Cardiac fibroblast (primary cell): ENCODE measurements at places on chromosomes 4 and X.
A peak's percentile ranks its signal among the peaks of the same experiment; 100 is the strongest.

DNA sequence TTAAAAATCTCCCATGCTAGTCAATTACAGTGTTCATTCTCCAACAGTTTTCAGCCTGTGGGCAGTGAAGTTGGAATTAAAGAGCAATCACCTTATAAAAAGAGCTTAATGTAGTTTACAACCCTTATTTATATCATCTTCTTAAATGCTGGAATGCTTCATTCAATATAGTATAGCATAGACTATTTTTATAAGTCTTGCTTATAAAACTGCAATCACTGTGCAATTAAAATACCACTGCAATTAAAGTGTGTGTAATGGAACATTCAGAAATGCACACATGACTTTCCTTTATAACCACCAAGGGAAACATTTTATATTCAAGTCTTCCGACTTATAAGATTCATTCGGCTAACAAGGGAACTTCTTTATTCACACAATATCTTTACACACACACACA, 16.4 kb upstream of the DCAF8L1 start:
- no peak for DNase-seq

- DNase-seq: no peak
These were observed 448.7 kb upstream of the FAM241A start for GRCh38 chr4:111696505-111696904.

DNA sequence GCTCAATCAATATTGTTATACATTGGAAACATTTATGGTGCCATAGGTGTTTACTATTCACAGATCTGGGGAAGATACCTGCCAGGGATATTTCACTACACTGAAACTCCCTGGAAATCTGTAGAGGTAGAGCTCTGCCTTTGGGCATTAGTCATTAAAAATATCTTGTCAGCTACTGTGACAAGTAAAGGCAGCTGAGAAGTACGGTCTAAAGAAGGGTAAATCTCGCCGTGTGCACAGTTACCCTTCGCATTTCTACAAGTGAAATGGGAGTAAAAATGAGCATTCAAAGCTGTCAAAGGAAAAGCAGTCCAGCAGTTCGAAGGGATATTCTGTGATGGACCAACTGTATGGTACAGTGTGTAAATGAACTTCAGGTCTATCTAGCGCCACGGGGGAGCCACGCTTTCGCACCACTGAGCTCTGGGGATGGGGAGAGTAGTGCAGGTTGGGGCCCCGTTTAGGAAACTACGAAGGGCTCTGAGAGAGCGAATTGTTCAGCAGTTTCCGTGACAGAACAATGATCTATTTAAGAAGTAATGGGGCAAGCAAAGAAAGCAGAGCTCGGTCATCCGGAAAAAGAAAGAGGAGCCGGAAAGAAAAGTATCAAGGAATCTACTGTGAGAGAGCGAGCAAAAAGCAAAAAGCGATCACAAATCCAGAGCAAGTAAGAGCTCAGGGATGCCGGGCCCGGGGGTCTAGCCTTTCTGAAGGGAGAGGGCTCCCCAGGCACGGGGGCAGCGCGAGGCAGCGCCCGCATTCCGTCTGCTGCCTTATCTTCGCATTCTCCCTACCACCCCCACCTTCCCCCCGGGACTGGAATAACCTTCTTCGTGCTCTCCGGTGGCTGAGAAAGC, 646 bp downstream of the TIGD4 start:
- peak; percentile 29 for DNase-seq

- no peak for DNase-seq
These were observed 21.8 kb downstream of the GYPE start for GRCh38 chr4:143883529-143883928.

DNA sequence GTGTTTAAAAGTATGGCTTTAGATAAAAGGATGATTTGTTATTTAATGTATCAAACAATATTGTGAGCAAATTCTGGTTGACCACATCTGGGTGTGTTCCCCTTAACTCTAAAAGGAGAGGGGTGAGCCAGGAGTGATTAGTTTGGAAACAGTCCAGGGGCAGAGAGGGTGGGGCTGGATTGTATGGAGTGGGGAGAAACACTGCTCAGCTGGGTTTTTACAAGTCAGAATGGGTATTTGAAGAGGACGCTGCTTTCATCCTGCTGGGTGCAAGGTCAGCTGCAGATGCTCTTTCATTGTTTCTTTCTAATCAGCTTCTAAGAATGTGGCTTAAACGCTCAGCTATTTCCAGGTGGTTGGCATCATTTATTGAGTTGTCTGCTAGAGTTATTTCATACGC, 82.8 kb upstream of the LIMCH1 start:
- DNase-seq: no peak

DNA sequence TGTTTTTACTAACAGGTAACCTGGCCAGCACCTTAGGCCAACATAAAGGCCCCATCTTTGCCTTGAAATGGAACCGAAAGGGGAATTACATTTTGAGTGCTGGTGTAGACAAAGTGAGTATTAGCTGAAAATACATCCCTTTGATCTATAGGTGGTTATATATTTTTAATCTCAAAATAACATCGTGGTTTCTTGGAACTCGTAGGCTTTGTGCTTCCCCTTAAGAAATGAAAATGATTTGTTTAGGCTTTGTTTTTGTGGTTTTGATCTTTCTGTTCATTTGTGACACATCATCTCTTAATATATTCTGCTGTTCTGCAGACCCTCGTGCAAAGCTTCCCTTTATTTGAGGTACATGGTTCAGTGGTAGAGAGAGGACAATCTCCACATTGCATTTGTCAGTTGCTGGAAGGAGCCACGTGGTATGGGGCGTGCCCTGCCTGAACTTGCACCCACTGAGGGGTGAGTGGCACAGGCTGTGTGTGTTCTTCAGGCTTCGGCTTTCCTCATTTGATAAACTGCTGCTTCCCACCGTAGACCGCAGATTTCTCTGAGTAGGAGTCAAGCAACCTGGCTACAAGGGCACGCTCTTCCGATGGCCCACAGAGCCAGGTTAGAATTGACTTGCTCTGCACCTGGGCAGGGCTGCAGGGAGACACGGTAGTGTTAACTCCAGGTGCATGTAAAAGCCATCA, 72.2 kb downstream of the GPR143 start:
- no peak for DNase-seq

DNA sequence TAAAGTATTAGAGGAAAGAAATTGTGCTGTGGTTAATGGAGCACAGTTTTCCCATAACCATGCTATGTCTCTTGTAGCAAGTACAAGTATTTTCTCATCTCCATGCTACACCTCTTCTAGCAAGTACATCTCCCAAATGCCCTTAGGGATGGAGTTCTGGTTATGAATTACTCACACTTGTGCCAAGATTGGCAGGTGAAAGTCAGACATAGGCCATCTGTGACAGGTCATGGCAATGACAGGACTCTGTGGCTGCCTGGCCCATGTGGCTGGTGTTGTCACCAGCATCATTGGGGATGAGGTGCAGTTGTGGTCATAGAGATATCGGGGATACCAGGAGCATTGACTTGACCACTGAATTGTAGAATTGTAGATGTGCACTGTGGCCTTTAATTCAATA, 310.2 kb downstream of the FAT4 start:
- DNase-seq: no peak

GRCh38 chrX:10381193-10381592, 224.4 kb downstream of the CLCN4 start:
- DNase-seq: no peak

- DNase-seq: no peak
These were observed 20.3 kb downstream of the DNAAF6 start for GRCh38 chrX:107226757-107227156.

GRCh38 chr4:145554691-145555090, 64.5 kb upstream of the MMAA start:
- no peak for DNase-seq
